Prostate gland (tissue), 2 donors: ENCODE measurements at places on chromosomes 3 and 15.

GRCh38 chr3:178341636-178342035 lies 194.6 kb upstream of the KCNMB2 start:
- no peaks in the 10 kb centered on the region for H3K27me3 ChIP-seq
- no peaks in the 10 kb centered on the region for H3K36me3 ChIP-seq
- H3K4me1 ChIP-seq = no peaks in the 10 kb centered on the region
- DNase-seq = no peak
- no peak overlapping the region for H3K4me3 ChIP-seq

DNA sequence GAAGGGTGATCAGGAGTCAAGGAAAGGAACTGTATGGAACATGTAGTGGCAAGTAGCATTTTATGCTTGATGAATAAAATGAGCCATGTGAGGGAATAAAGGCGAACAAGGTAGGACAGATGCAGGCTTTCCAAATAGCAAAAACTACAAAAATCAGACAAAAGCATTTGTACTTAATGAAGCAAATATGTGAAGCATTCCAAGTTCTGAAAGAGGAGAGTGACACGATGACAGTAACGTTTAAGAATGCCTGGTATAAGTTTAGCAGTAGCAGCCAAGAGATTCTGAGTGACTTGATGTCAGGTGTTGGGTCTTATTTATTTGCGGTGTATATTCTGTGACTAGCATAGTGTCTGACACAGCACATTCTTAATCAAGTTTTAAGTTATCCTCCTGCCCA lies 408.2 kb upstream of the RASGRP1 start:
- no peak overlapping the region for H3K27ac ChIP-seq
- H3K27me3 ChIP-seq = no peaks in the 10 kb centered on the region
- DNase-seq = no peak

- H3K4me3 ChIP-seq = no peak overlapping the region
- no peaks in the 10 kb centered on the region for H3K36me3 ChIP-seq
- DNase-seq = no peak
- H3K27me3 ChIP-seq = no peaks in the 10 kb centered on the region
- no peak overlapping the region for H3K27ac ChIP-seq
Observed at GRCh38 chr3:108079877-108080276, 11.0 kb downstream of the CD47 start.

GRCh38 chr3:42012935-42013690 lies 51.2 kb upstream of the ULK4 start:
- H3K4me1 ChIP-seq = no peaks in the 10 kb centered on the region
- DNase-seq = peak; percentile 58
- H3K36me3 ChIP-seq = no peaks in the 10 kb centered on the region
- H3K27ac ChIP-seq = peak overlapping the region; percentile 69

- no peak overlapping the region for H3K4me3 ChIP-seq
- H3K36me3 ChIP-seq = no peaks in the 10 kb centered on the region
- H3K27ac ChIP-seq = no peak overlapping the region
Observed at GRCh38 chr3:64191822-64192221, 33.4 kb downstream of the PRICKLE2 start.

DNA sequence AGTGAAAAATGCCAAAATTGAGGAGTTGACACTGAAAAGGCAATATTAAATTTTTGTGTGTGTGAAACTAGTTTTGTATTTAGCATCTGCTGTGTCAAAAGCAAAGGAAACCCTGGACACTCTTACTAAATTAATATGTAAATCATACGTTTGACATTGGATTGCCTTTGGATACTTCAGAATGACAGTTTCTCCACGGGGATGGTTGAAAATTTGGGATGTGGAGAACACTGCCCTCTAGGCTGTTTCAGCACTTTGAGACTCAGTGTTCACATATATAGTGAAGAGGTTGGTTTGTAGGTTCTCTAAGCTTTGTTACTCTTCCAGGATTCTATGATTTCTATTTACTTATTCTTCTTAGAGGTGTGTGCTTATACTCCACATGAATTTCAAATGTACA lies 3.0 kb downstream of the ROBO2 start:
- H3K4me1 ChIP-seq = no peaks in the 10 kb centered on the region
- no peak for DNase-seq
- H3K27ac ChIP-seq = no peak overlapping the region
- no peaks in the 10 kb centered on the region for H3K27me3 ChIP-seq
- H3K4me3 ChIP-seq = no peak overlapping the region
- no peaks in the 10 kb centered on the region for H3K36me3 ChIP-seq

DNA sequence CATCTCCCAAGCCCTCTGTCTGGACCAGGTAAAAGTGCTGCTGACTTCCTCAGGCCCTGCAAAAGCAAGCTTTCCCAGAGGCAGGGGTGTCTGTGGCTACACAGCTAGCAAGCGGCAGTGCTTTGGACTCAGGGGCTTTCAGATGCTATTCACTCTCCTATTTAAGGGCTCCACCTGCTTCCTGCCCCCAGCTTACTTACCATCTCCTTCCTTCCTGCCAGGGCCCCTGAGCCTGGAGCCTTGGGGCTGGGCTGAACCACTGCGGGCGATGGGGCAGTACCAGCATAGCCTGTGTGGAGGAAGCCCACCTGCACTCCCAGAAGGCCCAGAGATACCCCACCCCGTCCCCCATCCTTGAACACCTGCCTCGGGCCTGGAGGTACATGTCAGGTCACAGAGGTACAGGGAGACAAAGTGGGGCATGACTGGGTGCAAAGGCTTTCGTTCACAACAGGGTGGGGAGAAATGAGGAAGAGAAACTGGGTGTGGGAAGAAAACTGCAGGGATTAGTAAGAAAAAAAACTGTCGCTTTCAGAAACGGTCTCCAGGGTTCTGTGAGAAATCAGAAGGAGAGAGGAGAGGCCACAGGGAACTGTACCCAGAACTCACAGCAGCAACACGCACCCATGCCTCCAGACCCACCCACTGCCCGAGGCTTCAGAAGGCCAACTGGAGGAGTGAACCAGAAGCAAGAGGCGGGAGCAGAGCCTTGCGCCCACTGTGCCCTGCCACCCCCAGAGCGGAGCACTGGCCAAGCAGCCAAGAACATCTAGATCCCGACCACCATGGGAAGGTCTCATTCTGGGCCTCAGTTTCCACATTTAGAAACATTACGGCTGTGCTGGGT lies 49.5 kb downstream of the CCDC12 start:
- H3K4me3 ChIP-seq = no peak overlapping the region
- no peaks in the 10 kb centered on the region for H3K27me3 ChIP-seq
- peaks cover 17% of the 10 kb centered on the region for H3K36me3 ChIP-seq
- DNase-seq = no peak
- peaks cover 8% of the 10 kb centered on the region for H3K4me1 ChIP-seq
- H3K27ac ChIP-seq = no peak overlapping the region

DNA sequence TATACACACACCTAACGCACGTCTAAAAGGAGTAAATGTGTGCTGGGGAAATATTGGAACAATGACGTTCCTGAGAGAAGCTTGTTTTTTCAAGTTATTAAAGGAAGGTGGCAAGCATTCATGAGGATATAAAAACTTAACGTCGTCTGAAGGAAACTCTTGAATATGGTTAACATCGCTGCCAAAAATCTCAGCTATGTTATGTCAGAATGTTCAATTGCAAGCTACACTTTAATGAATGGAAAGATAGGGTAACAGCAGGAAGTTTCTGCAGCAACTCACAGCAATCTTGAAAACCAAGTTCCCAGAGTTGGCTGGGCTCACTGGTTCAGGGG lies 54.3 kb upstream of the MEF2A start:
- no peaks in the 10 kb centered on the region for H3K4me1 ChIP-seq
- no peaks in the 10 kb centered on the region for H3K27me3 ChIP-seq
- H3K4me3 ChIP-seq = no peak overlapping the region
- no peak overlapping the region for H3K27ac ChIP-seq

DNA sequence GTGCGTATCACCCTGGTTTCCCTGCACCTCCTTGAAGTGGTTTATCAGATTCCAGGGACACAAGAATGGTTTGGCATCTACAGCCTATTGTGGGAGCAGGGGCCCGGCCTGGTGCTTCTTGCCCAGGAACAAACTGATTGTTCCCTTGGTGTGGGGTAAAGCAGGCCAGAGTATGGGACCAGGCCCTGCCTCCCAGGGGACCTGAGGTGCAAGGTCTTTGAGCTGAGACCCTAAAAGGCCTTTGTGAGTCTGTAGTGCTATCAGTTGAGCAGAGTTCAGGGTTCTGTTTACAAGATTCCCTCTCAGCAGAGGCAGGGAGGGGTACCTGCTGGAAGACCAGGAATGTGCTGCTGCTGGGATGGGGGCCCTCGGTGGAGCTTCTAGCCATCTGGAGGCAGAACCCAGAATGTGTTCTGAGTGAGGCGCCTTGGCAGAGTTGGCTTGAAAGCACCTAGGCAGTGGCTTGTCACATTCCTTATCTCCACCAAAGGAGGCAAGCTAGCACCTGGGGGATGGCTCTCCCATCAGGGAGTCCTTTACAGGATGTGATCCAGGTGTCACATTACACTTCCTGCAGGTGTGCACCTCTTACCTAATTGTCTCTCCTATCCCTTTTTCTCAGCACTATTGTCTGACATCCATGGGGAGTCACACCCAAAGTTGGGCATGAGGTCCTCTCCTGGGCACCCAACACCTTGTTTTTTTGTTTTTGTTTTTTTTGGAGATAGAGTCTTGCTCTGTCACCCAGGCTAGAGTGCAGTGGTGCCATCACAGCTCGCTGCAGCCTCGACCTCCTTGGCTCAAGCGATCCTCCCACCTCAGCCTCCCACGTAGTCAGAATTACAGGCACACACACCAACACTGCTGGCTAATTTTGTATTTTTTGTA lies 13.1 kb downstream of the FLNB start:
- no peaks in the 10 kb centered on the region for H3K36me3 ChIP-seq
- H3K4me1 ChIP-seq = peaks cover 49% of the 10 kb centered on the region
- peak overlapping the region; percentile 84 for H3K27ac ChIP-seq
- no peak overlapping the region for H3K4me3 ChIP-seq
- DNase-seq = no peak

DNA sequence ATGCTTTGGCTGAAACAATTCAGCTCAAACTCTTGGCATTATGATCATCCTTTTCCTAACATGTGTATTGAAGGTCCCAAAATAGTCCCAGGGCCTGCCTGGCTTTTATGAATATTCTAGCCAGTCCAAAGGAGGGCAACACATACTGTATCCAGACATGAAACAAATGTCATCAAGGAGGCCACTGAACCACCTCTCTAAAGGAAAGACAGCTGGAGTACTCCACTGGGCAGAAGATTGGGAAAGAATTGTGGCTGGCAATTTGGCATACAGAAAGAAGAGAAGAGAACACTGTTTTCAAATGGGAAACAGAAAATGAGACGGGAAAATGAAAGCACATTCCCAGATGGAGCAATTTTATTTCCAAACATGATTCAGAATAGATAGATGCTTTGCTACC lies 80.6 kb downstream of the NCEH1 start:
- DNase-seq = no peak
- H3K4me1 ChIP-seq = peaks cover 3% of the 10 kb centered on the region
- H3K27me3 ChIP-seq = no peaks in the 10 kb centered on the region
- H3K4me3 ChIP-seq = no peak overlapping the region

GRCh38 chr3:124833710-124834332 lies 53.3 kb downstream of the ITGB5 start:
- no peak overlapping the region for H3K4me3 ChIP-seq
- no peaks in the 10 kb centered on the region for H3K27me3 ChIP-seq
- no peaks in the 10 kb centered on the region for H3K36me3 ChIP-seq

DNA sequence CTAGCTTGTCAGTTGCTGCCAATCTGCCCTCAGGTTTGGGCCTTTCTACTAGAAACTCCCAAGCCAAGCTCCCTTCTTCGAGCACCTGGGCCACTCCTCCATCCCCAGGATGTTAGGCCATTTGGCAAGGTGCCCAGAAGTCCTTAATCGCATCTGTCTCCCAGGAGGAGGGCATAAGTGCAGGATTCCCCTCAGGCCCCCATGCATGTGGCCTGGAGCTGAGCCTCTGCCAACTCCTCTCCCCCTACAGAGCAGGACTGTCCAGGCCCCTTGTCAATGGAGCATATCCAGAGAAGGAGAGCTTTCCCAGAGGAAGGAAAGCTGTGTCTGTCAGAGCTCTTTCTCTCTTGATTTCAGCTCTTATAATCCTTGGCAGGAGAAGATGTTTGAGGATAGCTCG lies 182.6 kb upstream of the ROPN1 start:
- DNase-seq = no peak
- no peaks in the 10 kb centered on the region for H3K4me1 ChIP-seq
- no peaks in the 10 kb centered on the region for H3K36me3 ChIP-seq
- no peaks in the 10 kb centered on the region for H3K27me3 ChIP-seq
- H3K27ac ChIP-seq = no peak overlapping the region

GRCh38 chr3:42664438-42664803 lies 10.9 kb downstream of the ZBTB47 start:
- no peak overlapping the region for H3K4me3 ChIP-seq
- no peaks in the 10 kb centered on the region for H3K36me3 ChIP-seq

GRCh38 chr15:101162701-101163483 lies 89.0 kb downstream of the CHSY1 start:
- peaks cover 3% of the 10 kb centered on the region for H3K4me1 ChIP-seq
- DNase-seq = peak; percentile 60
- H3K36me3 ChIP-seq = no peaks in the 10 kb centered on the region
- H3K4me3 ChIP-seq = no peak overlapping the region
- H3K27ac ChIP-seq = peak overlapping the region; percentile 26

DNA sequence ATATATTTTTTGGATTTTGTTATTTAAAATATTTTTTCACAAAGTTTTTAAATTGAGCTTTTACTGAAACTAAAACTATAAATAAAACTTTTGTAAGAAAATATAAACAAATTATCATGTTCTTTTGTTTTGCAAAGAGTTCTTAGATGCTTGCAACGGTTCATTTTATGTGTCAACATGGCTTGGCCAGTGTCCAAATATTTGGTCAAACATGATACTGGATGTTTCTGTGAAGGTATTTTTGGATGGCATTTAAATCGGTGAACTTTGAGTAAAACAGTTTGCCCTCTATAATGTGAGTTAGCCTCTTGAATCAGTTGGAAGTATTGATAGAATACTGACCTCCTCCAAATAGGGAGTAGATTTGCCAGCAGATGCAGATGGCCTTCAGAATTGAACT lies 612.6 kb upstream of the NECTIN3 start:
- H3K4me3 ChIP-seq = no peak overlapping the region
- H3K36me3 ChIP-seq = no peaks in the 10 kb centered on the region
- H3K27ac ChIP-seq = no peak overlapping the region
- H3K4me1 ChIP-seq = no peaks in the 10 kb centered on the region
- H3K27me3 ChIP-seq = no peaks in the 10 kb centered on the region

DNA sequence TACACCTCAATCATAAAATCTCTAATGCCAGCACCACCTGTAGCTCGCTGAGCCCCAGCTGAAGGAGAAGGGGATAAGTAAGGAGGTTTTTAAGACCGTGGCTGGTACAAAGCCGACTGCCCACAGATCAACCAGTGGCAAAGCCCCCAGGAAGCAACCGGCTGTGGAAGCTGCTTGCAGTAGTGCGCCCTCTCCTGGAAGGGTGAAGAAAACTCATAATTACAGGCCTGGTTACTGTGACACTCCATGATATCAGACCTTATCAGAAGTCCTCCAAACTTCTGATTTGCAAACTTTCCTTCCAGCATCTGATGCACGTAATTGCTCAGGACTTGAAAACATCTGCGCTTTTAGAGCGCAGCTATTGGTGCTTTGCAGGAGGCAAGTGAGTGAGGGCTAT lies 63.1 kb upstream of the MCTP2 start:
- no peaks in the 10 kb centered on the region for H3K27me3 ChIP-seq
- no peak overlapping the region for H3K27ac ChIP-seq
- no peaks in the 10 kb centered on the region for H3K4me1 ChIP-seq
